Fibroblast of pulmonary artery (primary cell): ENCODE measurements at places on chromosomes 6 and 20.

DNA sequence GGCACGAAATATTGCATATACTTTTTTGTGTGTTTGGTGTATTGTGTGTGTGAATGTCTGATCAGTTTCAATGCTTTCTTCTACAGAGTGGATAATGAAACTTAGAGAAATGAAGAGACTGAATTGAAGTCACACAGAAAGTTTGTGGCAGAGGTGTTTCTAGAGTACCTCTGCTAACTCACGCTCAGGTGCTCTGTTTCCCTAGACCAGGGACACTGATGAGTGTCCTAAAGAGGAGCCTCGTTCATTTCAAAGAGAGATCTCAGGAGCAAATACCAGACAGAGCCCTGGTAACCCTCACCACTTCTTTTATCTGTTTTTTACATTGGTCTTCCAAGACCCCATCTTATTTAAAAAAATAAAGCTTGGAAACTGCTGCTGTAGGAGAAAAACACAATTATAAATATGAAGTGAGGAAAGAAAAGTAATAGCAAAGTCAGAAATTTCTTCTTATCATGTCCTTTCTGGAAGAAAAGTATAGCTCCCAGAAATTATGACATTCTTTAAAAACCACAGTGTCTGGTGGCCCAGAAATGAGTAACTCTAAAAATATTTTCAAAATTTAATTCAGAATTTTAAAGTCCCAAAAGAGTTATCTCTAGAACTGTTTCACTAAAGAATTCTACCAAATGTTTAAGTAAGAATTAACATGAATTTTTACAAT is 720.6 kb downstream of the RFPL4B start:
- DNase-seq, result peak; percentile 63

GRCh38 chr6:37056112-37056403 is 50.6 kb downstream of the FGD2 start:
- DNase-seq, result no peak

- DNase-seq, result no peak
Measured at GRCh38 chr6:103367212-103367611, 1492.5 kb downstream of the HACE1 start.

DNA sequence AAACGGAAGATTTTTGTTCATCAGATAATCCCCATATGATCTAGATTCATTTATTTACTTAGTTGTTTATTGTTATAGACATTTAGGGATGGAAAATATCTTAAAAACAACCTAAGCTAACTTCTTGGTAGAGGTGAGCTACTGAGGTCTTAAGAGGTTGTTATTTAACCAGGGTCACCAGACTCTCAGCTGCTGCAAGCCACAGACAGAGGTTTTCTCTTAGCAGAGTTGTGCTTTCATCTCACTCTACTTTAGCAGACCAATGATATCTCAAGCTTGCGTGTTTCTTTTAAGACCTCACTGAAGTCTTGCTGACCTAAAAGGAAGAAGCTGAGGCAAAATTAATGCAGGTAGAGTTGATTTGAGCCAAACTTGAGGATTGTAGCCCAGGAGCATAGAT is 43.6 kb downstream of the NCOA7 start:
- DNase-seq, result no peak

GRCh38 chr20:43576108-43576507 is 14.6 kb upstream of the IFT52 start:
- no peak for DNase-seq

DNA sequence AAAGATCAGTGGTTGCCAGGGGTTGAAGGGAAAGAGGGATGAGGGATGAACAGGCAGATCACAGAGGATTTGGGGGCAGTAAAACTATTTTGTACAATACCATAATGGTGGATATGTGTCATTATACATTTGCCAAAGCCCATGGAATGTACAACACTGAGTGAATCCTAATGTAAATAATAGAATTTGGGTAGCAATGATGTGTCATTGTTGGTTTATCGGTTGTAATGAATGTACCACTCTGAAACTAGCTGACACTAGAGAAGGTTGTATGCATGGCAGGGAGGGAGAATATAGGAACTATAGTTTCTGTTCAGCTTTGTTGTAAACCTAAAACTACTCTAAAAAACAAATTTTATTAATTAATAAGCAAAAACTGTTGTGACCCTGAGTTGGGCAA is 17.8 kb upstream of the ASF1A start:
- no peak for DNase-seq

GRCh38 chr6:104537180-104537579 is 322.5 kb downstream of the HACE1 start:
- peak; percentile 72 for DNase-seq

- peak; percentile 79 for DNase-seq
Measured at GRCh38 chr6:30981942-30982772, 1.4 kb upstream of the MUC21 start.
